ENCODE measurements at places on chromosomes 13 and 19.
A peak's percentile ranks its signal among the peaks of the same experiment; 100 is the strongest.

DNA sequence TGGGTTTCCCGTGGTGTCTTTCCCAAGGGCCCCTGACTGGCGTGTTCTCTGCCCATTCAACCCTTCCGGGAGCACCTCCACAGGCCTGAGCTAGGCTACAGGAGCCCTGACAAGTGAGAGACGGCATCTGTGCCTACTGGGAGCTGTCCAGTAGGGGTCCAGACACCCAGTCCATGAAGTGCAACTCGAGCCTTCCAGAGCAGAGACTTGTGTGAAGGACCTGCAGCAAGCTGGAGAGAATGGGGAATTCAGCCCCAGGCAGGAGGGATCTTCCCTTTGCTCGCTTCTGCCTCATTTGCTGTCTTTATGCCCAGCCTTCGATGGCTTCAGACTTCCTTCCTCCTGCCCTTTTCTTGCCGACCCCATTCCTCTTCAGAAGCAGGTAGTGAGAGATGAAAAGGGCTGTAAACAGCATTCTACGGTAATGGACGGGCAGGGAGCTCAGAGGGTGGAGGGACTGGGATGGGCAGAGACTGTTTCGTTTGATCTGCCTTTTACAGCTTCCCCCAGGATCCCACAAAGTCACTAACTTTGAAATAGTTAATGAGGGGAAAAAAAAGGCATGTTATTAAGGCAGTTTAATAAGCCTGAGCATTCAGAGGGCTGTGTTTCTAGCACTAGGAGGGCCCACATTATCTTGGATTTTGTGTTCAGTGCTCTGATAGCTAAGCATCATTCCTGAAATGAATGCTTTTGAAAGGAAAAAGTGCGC lies 327.6 kb downstream of the FGF9 start:
- DNase-seq, result no peak

GRCh38 chr13:72163678-72164077 lies 296.7 kb upstream of the DACH1 start:
- no peak for DNase-seq

DNA sequence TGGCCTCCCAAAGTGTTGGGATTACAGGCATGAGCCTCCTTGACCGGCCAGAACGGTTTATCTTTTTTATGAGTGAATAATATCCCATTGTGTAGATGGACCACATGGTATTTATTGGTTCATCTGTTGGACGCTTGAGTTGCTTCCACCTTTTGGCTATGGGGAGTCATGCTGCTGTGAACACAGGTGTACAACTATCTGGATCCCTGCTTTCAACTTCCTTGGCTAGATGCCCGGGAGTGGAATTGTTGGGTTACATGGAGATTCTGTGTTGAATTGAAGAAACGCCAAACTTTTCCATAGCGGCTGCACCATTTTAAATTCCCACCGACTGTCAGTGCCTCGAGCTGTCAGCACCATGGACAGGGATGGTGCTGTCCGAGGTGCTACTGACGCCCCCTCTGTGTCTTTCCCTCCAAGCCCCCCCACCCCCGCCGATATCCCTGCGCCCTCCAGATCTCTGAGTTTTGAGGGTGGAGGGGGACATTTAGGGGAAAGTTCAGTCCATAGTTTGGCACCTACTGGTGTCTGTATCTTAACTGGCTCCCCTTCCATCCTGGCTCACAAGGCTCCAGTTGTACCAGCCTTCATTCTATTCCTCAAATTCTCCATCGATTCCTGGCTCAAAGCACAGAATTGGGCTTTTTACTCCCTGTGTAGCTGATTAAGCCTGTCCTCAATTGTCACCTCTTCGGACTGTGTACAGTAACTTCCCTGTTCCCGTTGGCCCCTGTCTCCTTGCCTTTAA lies 27.3 kb downstream of the PNPLA6 start:
- no peak for DNase-seq

DNA sequence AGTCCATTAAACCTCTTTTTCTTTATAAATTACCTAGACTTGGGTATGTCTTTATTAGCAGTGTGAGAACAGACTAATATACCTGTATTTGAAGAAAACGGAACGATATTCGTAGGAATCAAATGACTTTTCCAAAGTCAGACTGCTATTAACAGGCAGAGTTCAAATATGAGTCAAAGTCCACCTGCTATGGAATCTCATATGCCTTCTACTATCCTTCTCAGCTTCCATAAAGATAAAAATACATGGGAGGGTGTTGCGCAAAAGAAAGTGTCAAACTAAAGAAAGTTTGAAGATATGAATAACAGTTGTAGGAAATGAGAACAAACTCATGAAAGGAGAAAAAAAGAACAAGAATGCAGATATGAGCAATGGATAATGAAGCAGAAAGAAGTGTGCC lies 704.6 kb downstream of the EFNB2 start:
- DNase-seq, result no peak

DNA sequence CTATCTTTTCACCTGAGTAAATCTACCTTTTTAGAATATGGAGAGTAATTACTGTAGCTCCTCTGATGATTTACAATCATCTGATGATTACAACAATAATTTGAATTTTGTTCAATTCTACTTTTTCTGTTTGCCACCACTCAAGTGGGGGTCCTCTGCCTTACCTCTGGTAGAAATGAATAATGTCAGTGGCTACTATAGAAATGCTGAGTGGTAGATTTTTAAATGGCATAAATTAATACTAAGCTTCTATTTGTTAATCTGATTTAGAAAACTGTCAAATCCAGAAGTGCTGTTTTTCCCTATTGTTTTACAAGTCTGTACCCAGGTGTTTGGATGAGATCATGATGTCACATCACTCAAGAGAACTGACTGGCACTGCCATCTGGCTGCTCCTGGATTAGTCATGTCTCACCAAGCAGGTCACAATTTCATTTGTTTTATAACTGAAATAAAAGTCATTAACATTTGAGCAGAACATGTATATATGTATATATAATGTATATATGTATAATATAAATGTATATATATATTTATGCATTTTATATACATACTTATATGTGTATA lies 494.8 kb downstream of the TBC1D4 start:
- no peak for DNase-seq

DNA sequence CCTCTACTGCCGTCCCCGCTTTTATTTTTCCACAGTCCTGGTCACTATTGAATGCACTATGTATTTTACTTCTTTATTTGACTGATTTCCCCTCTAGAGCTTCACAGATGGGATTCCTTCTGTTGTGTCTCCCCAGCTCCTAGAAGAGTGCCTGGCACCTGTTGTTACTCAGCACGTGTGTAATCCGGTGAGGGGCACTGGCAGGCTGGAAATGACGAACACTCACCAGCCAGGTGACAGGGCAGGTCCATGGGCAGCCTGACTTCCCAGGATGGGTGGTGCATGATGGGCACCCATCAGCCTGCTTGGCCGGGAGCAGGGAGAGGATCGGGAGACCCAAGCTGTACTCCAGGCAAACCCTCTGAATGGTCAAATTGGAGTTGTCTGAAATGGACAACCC lies 67.2 kb downstream of the CEBPG start:
- no peak for DNase-seq

- DNase-seq, result no peak
These were observed 105.5 kb downstream of the MBNL2 start for GRCh38 chr13:97327506-97328221.

- DNase-seq, result no peak
These were observed 56.0 kb upstream of the MYO16 start for GRCh38 chr13:108573455-108573854.

GRCh38 chr13:71853725-71854124 lies 13.3 kb downstream of the DACH1 start:
- DNase-seq, result no peak

DNA sequence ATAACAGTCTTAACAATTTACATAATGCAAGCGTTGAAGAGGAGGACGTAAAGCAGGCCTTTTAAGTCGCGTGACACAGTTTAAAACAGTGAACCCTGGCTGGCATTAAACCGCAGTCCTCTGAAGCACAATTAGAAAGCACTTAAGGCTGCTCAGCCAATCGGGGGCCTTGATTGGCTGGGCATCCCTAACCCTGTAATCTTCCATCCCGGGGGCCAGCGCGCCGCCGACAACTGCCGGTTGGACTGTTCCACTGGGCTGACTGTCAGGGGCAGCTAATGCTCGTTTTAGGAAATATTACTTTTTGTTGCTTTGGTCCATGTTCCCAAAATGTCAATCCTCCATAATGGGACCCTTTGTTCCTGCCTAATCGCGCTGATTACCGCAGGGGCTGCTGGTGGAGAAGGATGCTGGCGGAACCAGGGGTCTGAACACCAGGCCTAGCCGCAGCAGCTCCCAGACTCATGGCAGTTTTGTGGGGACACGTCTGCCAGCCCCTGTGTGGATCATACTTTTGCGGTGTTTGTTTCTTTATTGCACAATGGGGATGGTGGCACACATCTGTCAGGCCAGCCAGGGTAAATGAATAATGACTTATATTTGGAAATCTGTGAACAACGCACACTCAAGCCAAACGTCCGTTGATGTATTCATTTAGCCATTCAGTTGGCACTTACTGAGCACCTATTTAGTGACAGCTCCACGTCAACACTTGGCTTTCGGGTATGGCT lies 127.1 kb upstream of the SPACA7 start:
- DNase-seq, result no peak

- DNase-seq, result no peak
These were observed 65.8 kb upstream of the KPNA3 start for GRCh38 chr13:49858178-49858856.

GRCh38 chr13:94414141-94414540 lies 65.3 kb downstream of the DCT start:
- DNase-seq, result no peak

DNA sequence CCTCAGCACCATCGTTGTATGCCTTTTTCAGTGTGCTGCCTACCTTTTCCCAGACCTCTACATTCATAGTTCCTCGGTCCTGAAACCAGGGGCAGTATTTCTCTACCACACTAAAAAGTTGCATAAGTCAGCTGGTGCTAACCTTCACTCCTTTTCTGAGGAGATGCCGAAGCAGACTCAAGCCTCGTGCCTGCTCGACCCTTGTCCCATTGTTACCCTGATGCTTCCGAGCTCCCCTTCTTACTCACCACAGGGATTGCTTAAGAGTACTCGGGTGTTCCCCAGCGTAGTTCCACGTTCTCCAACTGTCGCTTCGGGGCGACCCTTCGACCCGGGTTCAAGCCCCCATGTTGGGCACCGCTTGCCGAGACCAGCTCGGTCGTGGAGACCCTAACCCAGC lies 19.0 kb upstream of the IL17D start:
- no peak for DNase-seq

GRCh38 chr13:51057906-51058305 lies 53.2 kb downstream of the C13orf42 start:
- no peak for DNase-seq

- DNase-seq, result no peak
These were observed 86.5 kb downstream of the TNFSF11 start for GRCh38 chr13:42660333-42660965.

DNA sequence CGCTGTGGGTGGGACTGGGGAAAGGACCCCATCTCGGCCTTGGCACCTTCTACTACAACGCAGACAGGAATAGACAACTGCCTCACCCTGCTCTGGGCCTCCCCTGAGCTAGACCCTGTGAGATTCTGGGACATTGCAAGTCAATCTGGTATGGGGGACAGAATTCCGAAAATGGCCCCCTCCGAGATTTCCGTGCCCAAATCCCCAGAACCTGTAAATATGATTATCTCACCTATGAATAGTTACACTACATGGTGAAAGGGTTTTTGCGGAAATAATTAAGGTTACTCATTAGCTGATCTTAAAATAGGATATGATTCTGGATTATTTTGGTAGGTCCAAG lies 618 bp upstream of the ZBTB45 start:
- no peak for DNase-seq

DNA sequence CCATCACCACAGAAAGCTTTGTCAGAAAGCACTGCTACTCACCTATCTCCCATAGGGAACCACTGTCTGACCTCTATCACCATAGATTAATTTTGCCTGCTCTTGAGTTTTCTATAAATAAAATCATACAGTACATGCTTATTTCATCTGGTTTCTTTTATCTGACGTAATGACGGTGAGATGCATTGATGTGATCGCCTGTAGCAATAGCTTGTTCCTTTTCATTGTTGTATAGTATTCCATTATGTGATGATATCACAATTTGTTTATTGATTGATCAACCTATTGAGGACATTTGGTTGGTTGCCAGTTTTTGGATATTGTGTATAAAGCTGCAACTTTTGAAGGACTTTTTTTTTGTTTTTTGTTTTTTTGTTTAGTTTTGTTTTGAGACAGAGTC lies 51.9 kb upstream of the ADGRE1 start:
- no peak for DNase-seq

- peak; percentile 98 for DNase-seq
These were observed 1.4 kb downstream of the PEG3 start for GRCh38 chr19:56838909-56839651.

- no peak for DNase-seq
These were observed 815.2 kb downstream of the UQCRFS1 start for GRCh38 chr19:28397800-28398199.

DNA sequence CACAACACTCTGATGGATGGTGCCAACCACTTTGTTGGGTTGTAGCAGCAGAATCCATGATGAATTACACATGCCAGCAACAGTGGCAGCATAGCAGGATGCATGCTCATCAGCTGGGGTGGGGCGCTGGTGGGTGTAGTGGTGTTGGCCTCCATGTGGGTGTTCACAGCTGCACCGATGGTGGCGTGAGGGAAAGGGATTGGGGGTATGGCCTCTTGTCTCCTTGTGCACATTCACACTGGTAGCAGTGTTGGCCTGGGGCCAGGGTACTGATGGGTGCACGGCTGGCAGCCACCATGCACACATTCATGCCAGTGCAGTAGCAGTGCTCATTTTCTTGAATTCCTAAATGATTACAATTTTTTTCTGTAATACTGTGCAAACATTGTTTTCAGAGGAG lies 2748.8 kb upstream of the PCDH20 start:
- no peak for DNase-seq
